NCI-H1048 (cell line): ENCODE measurements at places on chromosomes 5 and 9.

DNA sequence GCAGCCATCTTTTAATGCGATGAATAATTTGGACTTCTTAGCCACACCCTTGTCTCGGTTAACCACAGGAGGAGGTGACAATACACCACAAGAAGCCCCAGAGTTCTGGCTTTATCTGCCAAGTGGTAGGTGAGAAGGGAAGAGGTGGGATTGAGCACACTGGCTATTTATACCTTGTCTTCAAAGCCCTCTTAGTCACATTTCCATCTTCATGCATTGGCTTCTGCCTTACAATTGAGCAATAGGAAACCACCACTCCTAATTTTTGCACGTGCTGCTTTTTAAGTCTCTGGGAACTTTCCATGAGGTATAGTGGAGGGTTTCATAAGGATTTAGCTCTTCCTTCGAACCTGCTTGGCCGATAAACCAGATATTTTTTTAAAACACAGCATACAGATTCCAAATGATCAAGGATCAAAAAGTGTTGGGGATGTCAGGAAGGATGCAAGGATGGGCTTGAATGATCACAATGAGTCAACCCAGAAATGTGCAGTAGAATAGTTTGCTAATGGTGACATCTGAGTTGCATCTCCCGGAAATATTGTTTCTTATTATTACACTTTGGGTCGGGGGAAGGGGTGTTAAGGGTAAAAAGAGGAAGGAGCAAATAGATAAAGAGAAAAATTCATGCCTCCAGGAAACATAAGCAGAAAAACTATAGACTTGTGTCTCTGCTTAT, 25.5 kb downstream of the PLAC8L1 start:
- no peak for DNase-seq

DNA sequence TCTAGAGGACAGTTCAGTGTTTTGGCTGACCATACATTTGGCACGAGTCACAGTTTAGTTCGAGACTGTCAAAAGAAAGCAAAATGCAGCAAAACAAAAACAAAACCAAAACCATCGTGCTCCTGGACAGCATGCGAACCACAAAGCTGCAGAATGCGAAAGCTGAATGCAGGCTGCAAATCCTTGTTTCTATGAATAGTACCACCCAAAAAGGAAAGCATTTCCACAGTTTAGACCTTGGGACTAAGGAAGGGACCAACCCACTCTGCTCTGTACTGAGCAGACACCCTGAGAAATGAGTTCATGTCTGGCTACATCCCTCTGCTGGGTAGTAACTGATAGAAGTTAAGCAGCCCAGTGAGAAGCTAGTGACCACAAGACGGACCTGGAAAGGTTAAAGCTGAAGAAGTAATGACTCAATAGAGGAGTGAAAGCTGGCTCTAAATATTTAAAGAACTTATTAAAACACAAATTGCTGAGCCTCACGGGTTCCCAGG, 3.9 kb downstream of the GCNT4 start:
- DNase-seq: no peak

DNA sequence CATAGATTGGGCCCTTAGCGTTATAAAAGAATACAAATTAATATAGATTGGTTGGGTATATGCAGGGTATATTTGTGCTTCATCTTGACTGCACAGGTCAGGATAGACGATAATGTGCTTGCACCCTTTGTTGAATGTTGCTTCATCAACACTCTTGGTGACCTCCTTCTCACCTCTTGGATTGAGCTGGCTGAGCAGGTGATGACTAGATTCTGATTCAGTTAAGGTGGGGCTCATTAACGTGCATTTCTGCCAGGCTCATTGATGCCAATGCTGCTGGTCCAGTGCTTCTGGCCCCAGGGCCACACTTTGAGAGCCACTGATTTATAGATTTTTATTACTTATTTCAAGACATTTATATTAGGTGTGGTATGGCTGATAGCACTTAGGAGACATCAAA, 27.7 kb downstream of the PCSK5 start:
- DNase-seq: no peak

DNA sequence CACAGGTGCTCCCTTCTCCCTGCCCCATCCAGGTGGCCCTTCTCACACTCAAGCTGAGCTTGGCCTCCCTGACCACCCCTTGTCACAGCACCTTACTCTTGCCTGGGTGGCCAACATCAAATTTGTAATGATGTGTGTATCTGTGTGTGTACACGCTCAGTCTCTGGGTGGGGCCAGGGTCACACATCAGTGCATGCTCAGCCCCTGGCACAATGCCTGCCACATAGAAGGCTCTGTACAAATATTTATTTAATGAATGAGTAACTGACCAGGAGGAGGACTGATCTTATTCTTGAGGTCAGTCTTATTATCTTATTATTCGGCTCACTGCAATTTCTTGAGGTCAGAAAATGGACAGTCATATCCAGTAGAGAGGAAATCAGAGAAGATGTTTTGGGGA, 41.3 kb upstream of the HAND1 start:
- DNase-seq: no peak

DNA sequence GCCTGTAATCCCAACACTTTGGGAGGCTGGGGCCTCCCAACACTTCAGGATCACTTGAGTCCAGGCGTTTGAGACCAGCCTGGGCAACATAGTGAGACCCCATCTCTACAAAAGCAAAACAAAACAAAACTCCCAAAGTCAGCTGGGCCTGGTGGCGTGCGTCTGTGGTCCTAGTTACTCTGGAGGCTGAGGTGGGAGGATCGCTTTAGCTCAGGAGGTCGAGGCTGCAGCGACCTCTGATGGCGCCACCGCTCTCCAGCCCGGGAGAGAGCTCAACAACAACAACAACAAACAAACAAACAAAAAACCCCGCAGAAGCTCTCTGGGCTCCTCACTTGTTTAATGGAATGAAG, 528 bp downstream of the ACOT12 start:
- no peak for DNase-seq

GRCh38 chr5:53554444-53554843, 6.0 kb upstream of the NDUFS4 start:
- DNase-seq: no peak

DNA sequence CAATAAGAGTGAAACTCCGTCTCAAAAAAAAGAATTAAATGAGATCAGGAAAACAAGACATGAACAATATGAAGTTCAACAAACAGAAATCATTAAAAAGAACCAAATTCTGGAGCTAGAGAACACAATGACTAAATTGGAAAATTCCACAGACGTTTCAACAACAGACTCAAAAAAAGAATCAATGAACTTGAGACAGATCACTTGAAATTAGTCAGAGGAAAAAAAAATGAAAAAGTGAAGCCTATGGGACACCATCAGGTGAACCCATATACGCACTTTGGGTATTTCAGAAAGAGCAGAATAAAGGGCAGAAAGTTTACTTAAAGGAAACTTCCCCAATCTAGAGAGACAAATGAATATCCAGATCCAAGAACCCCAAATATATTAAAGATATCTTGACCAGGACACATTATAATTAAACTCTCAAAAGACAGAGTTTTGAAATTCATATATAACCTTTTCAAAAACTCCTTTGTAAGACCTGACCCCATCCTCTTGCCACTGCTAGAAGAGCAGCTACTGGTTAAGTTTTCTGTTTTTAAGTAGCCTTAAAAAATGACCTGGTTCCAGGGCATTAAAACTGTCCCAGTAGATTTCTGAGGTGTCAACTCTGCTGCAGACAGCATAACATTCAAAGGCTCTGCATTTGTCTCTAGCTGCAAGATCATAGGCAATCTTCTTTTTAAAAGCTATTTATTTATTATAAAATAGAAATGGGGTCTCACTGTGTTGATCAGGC, 7.7 kb upstream of the MATR3 start:
- no peak for DNase-seq

GRCh38 chr9:94772639-94773303, 46.3 kb downstream of the AOPEP start:
- no peak for DNase-seq

DNA sequence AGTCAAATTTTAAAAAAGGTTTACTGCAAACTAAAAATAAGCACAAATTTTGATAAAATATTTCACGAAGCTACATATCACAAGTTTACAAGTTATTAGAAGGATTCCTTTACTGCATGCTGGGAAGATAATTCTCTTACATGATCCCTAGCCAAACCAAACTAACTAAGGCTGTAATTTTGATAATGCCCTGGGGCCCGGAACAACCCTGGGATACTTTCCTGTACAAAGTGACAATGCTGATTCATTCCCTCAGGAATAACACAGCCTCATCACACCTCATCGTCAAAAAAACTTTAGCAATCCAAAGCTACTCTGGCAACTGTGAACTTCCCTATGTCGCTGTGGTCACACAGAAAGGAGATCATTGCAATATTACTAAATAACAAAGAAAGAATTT, 402.9 kb downstream of the RAB3C start:
- DNase-seq: no peak

DNA sequence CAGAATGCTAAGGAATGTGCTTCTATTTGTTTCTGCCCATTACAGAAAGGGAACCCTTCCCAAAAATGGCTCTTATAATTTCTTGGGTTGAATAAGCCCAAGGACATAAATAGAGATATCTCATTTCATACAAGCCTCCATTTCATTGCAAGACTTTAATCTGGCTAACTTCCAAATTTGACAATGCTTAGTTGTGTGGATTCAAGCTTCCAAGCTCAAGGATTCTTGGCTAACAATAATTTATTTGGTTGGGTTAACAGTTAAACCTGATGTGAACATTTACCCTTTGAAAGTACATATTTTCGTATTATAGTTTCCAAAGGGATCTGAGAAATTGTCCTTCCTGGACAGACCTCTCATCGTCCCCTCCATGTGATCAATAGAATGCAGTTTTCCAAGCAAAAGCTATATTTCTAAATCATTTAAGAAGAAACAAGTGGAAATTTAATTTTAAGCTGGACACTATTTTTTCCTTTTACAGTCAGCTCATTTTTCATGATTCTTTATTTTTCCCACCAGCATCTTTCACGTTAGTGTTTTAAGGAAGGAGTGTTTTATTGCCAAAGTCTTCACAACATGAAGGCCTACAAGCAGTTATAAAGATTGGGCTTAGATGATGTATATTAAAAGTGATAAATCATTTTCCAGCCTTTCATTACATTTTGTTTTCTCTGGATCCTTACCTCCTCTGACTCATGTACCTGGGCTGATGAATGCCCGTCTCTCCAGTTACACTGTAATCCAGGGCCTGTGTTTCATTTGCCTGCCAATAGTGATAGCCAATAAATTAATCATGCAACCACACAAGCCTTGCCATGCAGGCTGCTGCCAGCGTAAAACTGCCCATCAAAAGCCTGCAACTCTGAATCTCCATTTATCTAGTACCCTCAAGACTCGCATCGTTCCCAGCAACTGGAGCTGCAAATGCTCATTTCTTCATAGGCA, 176.7 kb downstream of the NTRK2 start:
- no peak for DNase-seq

DNA sequence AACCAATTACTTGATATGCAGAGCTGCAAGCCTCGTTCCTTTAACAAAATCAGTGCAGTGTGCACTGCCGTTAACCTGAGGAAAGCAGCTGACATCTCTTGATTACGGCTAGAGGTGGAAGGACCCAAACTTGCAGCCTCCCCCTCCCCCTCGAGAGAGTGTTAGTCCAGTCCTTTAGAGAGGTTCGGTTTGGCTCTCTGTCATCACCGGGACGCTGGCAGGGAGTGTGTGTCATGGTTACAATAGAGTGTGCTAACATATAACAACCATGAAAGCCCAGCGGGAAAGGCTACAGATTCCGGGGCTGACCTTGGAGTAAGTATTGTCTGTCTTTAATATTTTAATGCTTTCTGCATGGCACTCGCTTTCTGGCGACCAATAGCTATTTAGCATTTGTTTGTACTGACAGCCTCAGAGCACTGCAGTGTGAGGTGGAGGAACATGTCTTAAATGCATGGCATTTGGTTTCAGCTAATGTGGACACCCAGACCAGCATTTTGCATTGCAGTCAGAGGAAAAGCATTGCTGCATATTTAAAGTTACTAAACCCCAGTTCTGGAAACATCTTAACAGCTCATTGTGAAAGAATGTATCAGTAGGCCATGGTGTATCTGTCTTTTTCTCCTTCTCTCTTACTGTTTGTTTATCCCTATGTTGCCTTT, 237.5 kb downstream of the CD180 start:
- DNase-seq: no peak

- DNase-seq: no peak
Observed at GRCh38 chr5:95704150-95704549, 21.4 kb upstream of the SPATA9 start.

DNA sequence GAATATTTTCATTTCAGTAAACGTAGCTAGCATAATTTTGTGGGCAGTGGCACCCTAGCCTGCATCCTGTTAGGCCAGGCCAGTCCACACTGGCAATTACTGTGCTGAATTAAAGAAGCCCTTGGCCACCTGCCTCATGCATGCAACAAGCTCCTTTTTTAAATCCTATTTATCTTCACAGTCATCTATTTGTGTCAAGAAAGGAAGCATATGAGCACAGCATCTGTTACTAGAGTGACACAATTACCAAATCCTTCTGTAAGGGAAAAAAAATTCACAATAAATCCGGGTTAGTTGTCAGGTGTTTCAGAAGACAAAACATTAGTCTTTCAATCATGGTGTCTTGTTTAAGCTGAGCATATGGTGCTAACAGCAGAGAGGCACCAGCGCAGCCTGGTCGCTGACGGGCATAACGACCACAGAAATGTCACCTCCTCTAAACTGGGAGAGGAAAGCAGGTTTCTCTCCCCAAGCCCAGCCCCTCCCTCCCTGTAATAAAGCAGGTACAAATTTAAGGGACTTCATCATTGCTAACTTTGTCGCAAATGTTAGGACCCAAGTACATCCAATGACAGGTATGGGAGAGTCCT, 520.6 kb downstream of the CTNND2 start:
- DNase-seq: no peak

- DNase-seq: no peak
Observed at GRCh38 chr5:93192087-93192486, 388.9 kb downstream of the NR2F1-AS1 start.

DNA sequence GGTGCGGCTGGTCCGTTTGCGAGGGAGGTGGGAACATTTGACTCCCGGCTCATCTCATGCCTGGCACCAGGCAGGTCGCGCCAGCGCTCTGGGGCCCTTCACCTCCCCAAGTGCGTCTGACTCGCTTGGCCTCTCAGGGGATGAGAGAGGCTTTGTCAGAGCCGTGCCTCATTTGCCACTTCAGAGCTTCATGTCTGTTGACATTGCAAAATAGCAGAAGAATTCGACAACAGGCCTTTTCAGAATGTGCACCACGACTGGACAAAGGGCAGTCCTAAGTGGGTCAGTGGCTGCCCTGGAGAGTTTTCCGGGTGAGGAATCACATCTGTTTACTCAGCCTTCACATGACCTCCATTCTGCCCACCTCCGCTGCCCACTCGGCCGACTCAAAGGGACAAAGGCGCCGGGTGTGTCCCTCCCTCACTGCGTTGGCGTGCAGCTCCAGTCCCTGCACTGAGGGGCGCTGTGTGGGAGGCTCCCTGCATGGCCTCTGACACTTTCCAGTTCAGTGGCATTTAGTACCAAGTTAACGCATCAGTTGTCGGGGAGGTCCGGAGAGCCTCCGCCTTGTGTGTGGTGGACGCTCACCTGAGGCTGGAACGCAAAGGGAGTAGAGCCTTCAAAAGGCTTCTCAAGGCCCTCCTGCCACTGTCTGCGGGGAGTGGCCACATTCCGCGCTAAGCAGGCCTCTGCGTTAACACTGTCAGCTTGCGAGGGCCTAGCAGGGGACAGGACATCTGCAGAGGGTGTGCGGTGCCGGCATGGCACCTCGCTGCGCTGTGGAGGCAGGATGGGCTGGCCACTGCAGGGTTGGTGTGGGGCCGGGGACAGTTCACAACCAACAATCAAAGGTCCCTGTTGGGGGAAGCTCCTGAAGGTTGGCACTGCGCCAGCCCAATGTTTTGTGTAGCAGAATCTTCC, 171.5 kb downstream of the NXNL2 start:
- no peak for DNase-seq
